Stomach (tissue), 19 donors: ENCODE measurements at places on chromosomes 16 and 17.

- H3K4me1 ChIP-seq: peaks cover 98% of the 10 kb centered on the region
- DNase-seq: peak; percentile 89
- H3K36me3 ChIP-seq: no peaks in the 10 kb centered on the region
- peak overlapping the region; percentile 92 for H3K27ac ChIP-seq
- no peaks in the 10 kb centered on the region for H3K27me3 ChIP-seq
- H3K4me3 ChIP-seq: peak overlapping the region; percentile 84
These were observed 479 bp downstream of the ITGA3 start for GRCh38 chr17:50056217-50056960.

DNA sequence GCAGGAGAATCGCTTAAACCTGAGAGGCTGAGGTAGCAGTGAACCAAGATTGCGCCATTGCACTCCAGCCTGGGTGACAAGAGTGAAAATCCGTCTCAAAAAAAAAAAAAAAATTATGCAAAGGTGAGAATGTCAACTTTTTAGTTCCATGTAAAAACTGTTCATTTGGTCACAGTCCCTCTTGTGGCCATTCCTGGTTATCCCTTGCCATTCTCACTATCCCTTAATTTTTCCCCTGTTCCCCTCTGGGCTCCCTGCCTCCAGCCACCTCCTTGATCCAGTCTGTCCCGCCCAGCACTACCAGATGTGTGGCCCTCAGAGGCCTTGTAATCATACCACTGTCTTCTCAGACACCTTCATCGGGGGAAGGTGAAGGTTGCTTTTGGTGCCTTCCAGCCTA, 23.4 kb downstream of the DCAF7 start:
- DNase-seq: no peak
- H3K27me3 ChIP-seq: no peaks in the 10 kb centered on the region
- H3K27ac ChIP-seq: no peak overlapping the region
- H3K36me3 ChIP-seq: peaks cover 9% of the 10 kb centered on the region

- H3K4me1 ChIP-seq: no peaks in the 10 kb centered on the region
- H3K27me3 ChIP-seq: no peaks in the 10 kb centered on the region
- no peaks in the 10 kb centered on the region for H3K36me3 ChIP-seq
- peak; percentile 86 for DNase-seq
- peak overlapping the region; percentile 96 for H3K27ac ChIP-seq
These were observed 723 bp upstream of the SPAG5 start for GRCh38 chr17:28599311-28600184.

DNA sequence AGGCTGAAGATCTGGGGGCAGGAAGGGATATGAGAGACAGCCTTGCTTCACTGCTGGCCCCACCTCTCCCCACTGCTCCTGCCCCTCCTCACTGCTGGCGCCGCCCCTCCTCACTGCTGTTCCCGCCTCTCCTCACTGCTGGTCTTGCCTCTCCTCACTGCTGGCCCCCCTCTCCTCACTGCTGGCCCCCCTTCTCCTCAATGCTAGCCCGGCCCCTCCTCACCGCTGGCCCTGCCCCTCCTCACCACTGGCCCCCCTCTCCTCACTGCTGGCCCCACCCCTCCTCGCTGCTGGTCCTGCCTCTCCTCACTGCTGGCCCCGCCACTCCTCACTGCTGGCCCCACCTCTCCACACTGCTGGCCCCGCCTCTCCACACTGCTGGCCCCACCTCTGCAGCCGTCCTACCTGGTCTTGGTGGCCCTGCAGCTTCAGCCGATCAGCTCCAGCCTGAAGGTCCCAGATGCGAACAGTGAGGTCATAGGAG, 9.5 kb upstream of the PAM16 start:
- H3K4me1 ChIP-seq: peaks cover 7% of the 10 kb centered on the region
- H3K36me3 ChIP-seq: peaks cover 34% of the 10 kb centered on the region
- H3K4me3 ChIP-seq: no peak overlapping the region
- no peak for DNase-seq
- H3K27me3 ChIP-seq: no peaks in the 10 kb centered on the region

DNA sequence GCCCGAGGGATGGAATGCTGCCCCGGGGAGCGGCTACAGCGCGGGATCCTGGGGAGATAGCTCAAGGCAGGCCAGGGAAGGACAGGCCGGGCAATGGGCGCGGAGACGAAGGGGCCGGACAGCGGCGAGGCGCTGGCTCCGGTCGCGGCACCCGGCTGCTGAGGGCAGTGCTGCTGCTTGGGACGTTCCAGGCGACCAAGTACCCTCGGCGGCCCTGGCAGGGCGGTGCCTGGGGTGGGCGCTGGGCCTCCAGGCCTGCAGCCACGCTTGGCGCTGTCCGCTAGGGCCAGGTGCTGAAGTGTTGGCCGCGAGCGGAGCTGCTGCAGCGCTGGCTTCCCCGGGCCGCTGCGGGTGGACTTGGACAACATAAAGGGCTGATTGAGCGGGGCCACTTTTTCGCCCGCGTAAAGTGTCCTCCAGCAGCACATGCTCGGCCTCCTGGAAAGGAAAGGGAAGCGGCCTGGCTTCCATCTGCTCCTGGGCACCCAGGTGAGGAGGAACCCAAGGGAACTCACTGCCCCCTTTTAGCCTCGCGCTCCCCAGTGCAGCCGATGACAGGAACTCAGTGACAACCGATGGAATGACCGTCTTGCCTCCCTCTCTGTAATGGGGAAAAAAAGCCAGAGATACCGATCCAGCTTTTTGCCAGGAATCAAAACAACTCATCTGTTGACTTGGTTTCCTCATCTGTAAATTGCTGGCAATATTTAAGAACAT, 23.7 kb downstream of the CLEC3A start:
- H3K36me3 ChIP-seq: no peaks in the 10 kb centered on the region
- H3K27ac ChIP-seq: no peak overlapping the region
- H3K4me1 ChIP-seq: peaks cover 6% of the 10 kb centered on the region

- no peak overlapping the region for H3K27ac ChIP-seq
- no peaks in the 10 kb centered on the region for H3K36me3 ChIP-seq
- H3K27me3 ChIP-seq: peaks cover 17% of the 10 kb centered on the region
- peaks cover 12% of the 10 kb centered on the region for H3K4me1 ChIP-seq
- no peak for DNase-seq
- H3K4me3 ChIP-seq: no peak overlapping the region
These were observed 43.7 kb downstream of the IL21R start for GRCh38 chr16:27445502-27446175.

DNA sequence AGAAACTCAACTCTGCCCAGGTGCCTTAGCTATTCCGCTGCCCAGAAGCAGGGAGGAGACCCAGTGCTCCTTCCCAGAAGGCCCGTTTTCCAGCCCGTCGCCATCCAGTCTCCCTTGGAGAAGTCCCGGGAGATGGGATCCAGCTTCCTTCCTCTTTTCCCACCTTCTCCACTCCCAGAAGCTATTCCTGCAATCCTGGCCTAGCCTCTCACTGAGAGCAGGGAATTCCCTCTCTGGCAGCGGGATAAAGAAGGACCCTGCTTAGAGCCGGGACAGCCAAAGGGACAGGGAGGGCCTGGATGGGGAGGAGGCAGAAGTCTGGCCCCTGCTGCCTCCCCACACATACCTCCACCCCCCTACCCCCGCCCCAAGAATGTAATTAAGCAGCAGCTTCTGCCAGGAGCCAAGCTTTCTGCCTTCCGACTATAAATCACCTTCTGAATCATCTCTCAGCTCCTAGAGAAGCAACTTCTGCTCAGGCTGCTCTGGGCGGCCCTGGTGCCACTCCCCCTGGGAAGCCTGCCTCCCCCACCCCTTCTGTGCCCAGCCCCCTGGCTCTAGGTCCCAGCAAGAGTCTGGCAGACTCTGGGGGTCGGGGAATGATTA, 6.4 kb downstream of the WNT3 start:
- H3K4me3 ChIP-seq: no peak overlapping the region
- H3K27me3 ChIP-seq: peaks cover 37% of the 10 kb centered on the region
- no peak overlapping the region for H3K27ac ChIP-seq
- no peaks in the 10 kb centered on the region for H3K36me3 ChIP-seq
- H3K4me1 ChIP-seq: no peaks in the 10 kb centered on the region

GRCh38 chr16:48282636-48283263, 35.4 kb upstream of the ABCC11 start:
- no peaks in the 10 kb centered on the region for H3K27me3 ChIP-seq
- no peak overlapping the region for H3K27ac ChIP-seq
- DNase-seq: no peak

DNA sequence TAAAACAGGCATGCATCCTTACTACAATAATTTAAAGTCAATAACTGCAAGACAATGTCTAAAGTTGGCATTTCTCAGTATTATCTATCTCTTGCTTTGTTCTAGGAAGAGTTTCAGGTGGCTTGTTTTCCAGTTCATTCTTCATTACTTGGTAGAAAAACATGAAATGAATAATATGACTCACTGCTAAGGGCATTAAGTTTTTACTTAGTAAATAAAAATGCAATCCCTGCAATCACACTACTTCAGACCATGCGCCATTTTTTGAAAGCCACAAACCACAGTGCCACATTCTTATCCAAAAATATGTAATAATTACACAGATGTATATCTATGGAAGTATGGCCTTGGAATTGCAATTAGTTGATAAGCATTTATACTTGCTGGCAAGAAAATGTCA, 55.4 kb downstream of the CREBBP start:
- no peak for DNase-seq
- no peak overlapping the region for H3K4me3 ChIP-seq
- no peaks in the 10 kb centered on the region for H3K27me3 ChIP-seq
- no peak overlapping the region for H3K27ac ChIP-seq
- H3K4me1 ChIP-seq: peaks cover 54% of the 10 kb centered on the region

GRCh38 chr17:49209061-49209571, 1.3 kb downstream of the GNGT2 start:
- no peak overlapping the region for H3K27ac ChIP-seq
- no peak overlapping the region for H3K4me3 ChIP-seq
- H3K36me3 ChIP-seq: no peaks in the 10 kb centered on the region
- H3K4me1 ChIP-seq: peaks cover 9% of the 10 kb centered on the region
- no peak for DNase-seq

GRCh38 chr16:48330189-48330840, 54.9 kb downstream of the SIAH1 start:
- no peak for DNase-seq
- no peak overlapping the region for H3K27ac ChIP-seq
- no peaks in the 10 kb centered on the region for H3K27me3 ChIP-seq
- peaks cover 18% of the 10 kb centered on the region for H3K4me1 ChIP-seq

DNA sequence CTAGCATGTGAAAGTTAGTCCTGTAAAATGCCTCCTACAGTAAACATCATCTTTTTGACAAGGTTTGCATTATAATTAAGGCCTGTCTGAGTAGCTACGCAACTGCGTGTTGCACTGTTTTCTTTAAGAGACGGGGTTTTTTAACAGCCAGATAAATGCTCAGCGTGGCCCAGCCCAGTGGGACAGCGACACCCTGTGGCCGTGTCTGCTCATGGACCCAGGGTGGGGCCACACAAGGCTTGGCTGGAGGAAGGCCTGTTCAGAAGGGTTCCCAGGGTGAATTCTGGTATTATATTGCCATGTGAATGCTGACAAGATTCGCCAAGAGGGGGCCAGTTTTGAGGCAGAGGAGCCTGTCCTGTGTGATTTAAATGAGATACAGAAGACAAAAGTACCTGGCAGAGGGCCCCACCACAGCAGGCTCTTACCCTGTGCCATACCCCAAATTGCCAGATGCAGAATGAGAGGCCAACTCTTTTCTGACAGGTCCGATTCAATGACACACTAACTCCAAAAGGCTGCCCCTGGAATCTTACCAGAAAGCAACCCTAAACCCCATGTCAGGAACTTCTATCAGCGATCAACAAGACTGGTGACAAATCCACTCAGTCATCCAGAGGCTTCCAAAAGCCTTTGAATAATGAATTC, 65.9 kb upstream of the IRX6 start:
- no peak overlapping the region for H3K4me3 ChIP-seq
- DNase-seq: peak; percentile 71
- no peak overlapping the region for H3K27ac ChIP-seq
- H3K36me3 ChIP-seq: no peaks in the 10 kb centered on the region
- no peaks in the 10 kb centered on the region for H3K4me1 ChIP-seq

DNA sequence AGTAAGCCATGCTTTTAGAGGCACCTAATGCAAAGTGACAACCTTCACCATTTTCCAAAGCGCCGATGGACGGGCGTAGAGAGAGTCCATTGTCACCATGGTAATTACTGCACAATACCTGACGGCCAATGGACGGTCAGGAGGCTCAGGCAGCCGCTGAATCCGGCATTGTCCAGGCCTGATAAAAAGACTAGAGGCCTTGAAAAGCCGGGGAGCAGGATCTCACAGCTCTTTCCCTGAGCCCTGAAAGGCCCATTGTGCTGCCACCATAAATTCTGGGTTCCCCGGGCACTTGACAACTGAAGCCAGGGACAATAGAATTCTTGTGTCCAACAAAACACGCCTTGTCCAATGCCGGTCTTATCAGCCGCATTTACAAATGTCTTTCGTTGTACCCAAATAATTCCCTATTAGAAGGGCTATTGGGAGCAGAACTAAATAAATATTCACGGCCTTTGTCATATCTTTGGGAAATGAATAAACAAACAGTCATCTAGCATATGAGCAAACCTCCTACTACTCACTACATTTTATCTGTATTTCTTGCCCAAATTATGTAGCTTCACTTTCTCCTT, 62.4 kb downstream of the CDH11 start:
- no peaks in the 10 kb centered on the region for H3K4me1 ChIP-seq
- no peaks in the 10 kb centered on the region for H3K36me3 ChIP-seq
- no peak overlapping the region for H3K27ac ChIP-seq

DNA sequence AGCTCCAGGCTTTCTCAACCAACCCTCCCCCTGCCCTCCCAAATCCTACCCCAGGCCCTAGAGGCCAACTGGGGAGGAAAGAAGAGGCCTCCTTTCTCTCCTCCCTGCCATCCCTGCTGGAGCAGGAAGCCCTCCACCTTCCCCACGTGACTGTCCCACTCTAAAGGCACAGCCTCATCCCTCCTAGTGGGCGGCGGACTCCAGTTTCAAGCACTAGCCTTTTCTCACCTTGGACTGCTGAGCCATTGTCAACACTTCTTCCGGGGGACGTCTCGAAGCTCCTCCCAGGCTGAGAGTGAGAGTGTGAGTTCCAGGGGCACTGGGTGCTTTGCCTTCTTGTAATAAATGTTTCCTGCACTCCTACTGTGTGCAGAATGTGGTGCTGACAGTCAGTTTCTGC, 21.4 kb upstream of the IRX6 start:
- no peaks in the 10 kb centered on the region for H3K4me1 ChIP-seq
- no peak overlapping the region for H3K4me3 ChIP-seq
- no peak overlapping the region for H3K27ac ChIP-seq
- H3K36me3 ChIP-seq: no peaks in the 10 kb centered on the region
- no peak for DNase-seq

DNA sequence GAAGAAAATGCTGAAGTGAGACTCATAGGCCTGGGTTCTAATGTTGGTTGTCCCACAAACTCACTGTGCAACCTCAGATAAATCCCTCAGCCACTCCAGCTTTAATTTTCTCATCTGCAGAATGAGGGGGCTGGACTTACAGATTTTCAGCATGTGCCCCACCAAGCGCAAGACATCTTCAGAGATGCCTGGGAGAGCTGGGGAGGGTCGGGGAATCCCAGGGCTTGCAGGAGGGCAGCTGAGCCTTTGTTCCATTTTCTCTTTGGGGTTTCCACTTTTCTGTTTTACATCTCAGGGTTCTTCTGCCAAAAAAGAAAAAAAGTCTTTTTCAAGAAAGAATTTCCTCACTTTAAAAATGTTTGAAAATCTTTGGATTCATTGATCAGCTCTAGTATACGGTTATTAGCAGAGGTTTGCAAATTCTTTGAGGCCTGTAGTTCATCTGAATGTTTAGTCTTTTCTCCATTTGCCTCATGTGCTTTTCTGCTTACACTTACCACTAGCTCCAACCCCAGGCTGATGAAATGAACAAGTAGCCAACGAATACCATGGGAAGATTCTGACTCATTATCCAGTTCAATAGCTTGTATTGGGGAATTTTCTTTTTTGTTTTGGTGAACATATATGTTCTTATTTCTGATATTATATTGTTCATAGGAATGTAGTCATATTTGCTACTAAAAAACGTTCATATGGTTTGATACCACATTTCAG, 56.4 kb downstream of the CHD9 start:
- no peaks in the 10 kb centered on the region for H3K36me3 ChIP-seq
- H3K27ac ChIP-seq: no peak overlapping the region
- H3K27me3 ChIP-seq: no peaks in the 10 kb centered on the region
- DNase-seq: no peak
- H3K4me1 ChIP-seq: no peaks in the 10 kb centered on the region
